ENCODE measurements at places on chromosomes 4 and X.

DNA sequence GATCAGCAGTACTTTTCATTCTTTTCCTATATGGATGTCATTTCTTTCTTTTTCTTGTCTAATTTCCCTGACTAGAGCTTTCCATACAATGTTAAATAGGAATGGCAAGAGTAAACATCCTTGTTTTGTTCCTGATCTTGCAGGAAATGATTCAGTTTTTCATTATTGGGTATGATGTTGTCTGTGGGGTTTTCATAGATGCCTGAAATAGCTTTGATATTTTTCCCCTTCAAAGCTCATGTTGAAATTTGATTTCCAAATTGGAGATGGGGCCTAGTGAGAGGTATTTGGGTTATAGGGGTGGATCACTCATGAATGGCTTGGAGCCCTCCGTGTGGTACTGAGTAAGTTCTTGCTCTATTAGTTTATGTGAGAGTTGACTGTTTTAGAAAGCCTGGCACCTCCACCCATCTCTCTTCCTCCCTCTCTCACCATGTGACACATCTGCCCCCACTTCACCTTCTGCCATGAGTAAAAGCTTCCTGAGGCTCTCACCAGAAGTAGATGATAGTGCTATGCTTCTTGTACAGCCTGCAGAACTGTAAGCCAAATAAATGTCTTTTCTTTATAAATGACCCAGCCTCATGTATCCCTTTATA, 22.3 kb upstream of the VSIG1 start:
- no peak for DNase-seq

DNA sequence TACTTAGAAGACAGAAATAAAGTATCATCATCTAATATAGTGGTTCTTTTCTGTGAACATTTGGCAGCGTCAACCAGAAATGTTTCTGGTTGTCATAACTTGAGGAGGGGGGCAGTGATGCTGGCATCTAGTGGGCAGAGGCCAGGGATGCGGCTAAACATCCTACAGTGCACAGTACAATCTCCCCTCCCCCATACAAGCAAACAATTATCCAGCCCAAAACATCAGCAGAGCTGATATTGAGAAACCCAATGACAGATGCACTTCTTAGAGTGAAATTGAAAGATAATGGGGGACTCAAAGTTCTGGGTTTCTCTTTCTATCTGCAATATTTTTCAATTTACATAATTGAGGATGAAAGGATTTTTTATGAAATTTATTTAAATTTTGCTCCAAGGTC, 1.9 kb upstream of the EIF1AX start:
- no peak for DNase-seq

DNA sequence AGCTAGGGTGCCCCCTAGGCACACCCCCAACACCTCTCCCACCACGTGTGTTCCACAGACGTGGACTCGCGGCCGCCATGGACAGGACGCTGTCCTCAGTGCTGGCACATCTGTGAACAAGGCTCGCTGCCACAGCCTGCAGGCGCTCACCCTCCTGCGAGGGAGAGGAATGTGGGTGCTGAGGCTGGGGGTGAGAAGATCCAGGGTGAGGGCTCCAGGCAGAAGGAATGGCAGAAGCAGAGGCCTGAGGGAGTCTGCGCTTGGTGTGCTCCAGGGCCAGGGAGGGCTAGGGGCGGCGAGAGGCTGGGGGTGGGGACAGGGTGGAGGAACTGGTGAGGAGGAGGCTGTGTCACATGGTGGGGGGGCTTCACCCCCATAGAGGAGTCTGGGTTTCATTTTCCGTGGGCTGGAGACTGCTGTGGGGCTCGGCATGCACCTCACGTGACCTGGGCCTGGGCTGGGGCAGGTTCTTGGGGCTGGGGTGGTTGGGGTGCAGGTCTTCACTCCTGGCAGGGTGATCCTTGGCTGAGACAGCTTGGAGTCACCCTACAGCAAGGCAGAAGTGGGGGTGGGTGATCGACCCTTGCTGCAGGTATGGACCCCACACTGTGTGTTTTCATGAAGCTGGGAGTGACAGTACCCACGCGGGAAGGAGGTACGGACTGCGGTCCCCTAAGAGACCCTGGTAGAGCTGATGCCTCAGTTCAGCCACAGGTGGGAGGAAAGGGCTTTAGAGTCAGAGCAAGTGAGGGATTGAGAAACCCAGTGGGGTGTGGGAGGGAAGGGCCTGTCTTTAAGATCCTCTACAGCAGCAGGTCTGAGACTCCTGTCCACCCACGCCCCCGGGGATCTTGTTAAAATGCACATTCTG, 103.7 kb downstream of the PSAPL1 start:
- DNase-seq: no peak

DNA sequence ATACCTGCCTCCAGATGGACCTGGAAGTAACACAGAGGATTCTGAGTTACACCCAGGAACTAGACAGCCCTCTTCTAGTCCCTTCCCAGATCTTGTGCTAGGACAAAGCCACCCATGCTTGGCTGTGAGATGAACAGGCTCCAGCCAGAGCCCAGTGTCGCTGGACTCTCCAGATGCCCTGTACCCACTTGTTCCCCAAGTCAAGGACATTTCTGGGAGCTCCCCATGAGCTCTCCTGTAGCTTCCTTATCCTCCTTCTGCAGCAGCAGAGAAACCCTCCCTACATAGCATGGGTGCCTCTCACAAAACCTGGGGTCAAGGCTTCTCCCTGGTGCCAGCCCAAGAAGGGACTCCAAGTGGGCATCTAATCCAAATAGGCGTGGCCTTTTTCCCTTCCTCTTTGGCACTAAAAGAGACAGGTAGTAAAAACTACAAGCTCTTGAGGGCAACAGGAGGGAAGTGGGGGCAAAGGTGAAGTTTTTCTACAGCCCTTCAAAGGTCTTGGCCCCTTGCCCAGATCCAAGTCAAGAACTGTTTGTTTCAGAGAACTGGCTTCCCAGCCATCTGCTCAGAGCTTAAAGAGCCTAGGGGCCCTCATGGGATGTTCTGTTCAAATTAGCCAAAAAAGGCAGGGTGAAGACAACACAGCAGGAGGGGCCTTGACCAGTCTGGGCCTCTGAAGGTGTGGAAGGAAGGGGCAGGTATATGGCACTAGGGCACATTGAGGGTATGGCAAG, 8.5 kb upstream of the ERCC6L start:
- DNase-seq: no peak

DNA sequence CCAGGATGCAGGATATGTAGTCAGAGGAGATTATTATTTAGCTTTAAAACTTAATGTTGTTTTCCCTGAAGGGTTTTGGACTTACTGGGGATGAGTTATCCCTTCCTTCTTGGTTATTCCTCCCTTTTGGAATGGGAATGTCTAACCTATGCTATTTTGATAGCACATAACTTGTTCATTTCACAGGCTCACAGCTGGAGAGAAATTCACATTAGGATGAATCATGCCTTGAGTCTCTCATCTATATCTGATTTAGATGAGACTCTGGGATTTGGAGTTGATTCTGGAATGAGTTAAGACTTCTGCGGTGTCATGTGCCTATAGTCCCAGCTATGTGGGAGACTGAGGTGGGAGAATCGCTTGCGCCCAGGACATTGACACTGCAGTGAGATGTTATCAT, 81.1 kb downstream of the ATP11C start:
- no peak for DNase-seq

DNA sequence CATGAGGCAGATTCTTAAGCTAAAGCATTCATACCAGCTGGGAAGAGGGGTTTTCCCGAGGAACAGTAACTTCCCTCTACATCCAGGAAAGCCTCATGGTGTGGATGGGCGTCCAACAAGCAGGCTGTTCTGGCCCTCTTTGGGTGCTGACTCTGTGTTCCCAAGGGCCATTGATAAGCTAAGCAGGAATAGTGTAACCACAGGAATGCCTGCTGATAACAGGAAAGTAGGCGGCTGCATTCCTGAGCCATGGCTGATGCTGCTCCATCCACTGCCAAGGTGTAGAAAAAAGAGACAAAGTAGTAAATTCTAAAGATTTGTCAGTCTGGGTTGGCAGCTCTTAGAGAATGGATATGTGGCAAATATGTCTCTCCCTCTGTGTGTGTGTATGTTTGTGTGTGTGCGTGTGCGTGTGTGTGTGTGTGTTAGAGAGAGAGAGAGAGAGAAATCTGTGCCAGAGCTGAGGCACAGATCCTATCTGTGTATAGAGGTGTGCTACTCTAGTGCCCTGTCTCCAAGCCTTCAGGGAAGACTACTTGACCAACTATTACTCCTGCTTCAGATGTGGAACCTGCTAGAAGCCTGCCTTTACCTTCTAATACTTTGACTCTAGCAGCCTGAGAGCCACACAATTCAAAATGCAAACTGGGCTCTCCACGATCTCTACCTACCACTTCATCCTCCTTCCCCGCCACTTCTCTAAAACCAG, 353.1 kb upstream of the NR3C2 start:
- no peak for DNase-seq

DNA sequence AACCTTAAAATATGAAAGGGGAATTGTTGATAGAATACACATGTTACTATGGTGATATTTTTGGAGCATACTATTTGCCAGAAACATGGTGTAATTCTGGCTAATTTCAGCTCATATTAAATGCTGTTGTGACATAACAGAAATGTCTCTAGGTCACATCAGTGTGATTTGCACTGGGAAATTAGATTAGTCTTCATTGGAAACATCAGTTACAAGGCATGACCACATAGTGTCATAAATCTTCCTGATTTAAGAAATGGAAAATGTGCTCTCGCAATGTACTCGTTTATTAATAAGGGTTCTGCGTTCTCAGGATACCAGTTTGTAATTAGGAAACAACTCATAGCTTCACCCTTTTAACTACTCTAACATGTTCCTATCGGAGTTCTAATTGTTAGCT, 72.9 kb upstream of the GYPA start:
- DNase-seq: no peak

DNA sequence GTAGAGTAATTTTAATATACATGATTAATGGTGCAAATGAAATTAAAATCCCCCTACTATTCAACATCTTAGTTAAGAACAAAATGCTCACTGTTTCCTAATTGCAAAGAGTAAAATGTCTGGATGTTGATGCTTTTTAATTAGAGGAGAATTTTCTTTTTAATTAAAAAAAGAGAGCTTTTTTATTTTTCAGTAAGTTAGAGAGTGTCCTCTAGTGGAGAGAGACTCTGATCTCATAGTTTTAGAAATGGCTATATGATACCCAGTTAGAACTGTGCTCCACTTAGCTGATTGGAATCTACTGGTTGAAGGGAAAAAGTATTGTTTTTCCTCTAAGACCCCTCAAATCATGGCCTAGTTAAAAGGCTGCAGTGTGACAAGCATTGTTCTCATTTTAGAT, 312.0 kb upstream of the MAGEB2 start:
- no peak for DNase-seq

- DNase-seq: no peak
These were observed 113.3 kb upstream of the SHISA3 start for GRCh38 chr4:42284030-42284429.

DNA sequence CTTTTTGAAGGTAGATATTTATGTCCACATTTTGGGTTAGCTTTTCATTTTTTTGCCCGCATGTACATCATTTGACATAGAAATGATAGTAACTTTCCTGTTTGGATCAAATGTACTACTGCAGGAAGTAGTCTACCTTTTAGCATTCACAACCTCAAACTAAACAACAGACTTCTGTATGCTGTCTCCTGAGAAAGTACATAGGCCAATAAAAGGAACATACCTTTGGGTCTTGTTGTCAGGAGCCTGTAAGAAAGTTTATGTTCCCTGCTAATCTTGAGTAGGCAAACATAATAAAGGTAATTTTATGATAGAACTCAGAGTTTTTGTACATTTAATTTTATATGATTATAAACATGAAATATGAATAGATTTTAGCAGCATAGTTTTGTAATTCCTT, 54.2 kb downstream of the STAG2 start:
- DNase-seq: no peak

- no peak for DNase-seq
These were observed 16.8 kb downstream of the RFC1 start for GRCh38 chr4:39349326-39349725.

GRCh38 chrX:152937236-152937635, 39.4 kb downstream of the ZNF185 start:
- DNase-seq: no peak

- no peak for DNase-seq
These were observed 70.8 kb downstream of the GAB1 start for GRCh38 chr4:143407474-143407873.

DNA sequence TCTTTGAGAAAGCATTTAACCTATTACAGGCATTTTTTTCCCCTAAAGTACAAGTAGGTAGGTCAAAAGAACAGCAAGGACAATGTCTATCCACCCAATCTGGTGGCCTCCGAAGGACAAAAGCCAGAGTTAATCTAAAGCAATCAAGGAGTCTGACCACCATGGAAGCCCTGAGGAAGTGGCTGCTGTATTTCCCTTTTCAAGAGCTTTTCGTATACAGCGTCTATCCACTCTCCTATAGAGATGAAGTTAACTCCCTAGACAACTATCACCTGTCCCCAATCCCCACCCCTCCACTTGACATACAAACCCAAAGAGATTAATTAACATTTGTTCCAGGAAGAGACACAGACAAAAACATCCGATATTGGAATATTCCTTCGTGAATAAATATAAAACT, 85.5 kb downstream of the SNCA start:
- DNase-seq: no peak

- no peak for DNase-seq
These were observed 59.1 kb downstream of the IGFBP7 start for GRCh38 chr4:57051095-57051494.

GRCh38 chrX:13009273-13009672, 34.4 kb downstream of the TMSB4X start:
- DNase-seq: no peak

- DNase-seq: no peak
These were observed 34.6 kb downstream of the TET2 start for GRCh38 chr4:105181259-105181658.

- no peak for DNase-seq
These were observed 70.7 kb upstream of the PPP3CA start for GRCh38 chr4:101418055-101418454.

GRCh38 chr4:10977534-10977933, 293.0 kb upstream of the CLNK start:
- DNase-seq: no peak

GRCh38 chr4:168759321-168759720, 250.7 kb downstream of the CBR4 start:
- DNase-seq: no peak

DNA sequence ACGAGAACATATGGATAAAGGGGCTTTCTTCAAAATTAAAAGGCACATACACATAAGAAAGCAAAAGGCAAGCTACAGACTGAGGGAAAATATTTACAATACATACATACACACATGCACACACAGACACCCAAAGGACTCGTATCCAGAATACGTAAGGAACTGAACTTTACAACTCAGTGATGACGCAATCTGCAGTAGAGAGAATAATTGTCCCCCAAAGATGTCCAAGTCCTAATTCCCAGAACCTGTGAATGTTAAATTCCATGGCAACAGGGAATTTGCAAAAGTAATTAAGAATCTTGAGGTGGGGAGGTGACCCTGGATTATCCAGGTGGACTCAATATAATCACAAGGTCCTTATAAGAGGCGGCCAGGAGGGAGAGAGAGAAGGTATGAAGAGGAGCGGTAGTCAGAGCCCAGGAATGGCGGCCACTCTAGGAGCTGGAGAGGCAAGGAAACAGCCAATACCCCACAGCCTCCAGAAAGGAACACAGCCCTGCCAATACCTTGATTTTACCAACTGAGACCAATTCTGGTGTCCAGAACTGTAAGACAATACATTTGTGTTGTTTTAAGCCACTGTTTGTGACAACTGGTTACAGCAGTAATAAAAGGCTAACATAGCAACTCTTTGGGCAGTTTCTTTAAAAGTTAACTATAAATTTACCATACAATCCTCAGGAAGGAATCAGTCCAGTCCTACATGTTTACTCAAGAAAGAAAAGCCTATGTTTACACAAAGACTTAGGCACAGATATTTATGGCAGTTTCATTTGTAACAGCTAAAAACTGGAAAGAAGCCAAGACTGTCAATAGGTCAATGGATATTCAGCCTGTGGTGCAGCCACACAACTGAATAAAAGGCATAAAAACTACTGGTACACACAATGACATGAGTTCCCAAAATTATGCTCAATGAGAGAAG, 27.3 kb upstream of the STS start:
- no peak for DNase-seq
